Neural crest cell (in vitro differentiated cells): ENCODE measurements at places on chromosomes 11 and 22. TPM values are rescaled to one million over a fixed set of nuclear protein-coding genes. Genes with fewer than 3 reads are reported as not detected.

DNA sequence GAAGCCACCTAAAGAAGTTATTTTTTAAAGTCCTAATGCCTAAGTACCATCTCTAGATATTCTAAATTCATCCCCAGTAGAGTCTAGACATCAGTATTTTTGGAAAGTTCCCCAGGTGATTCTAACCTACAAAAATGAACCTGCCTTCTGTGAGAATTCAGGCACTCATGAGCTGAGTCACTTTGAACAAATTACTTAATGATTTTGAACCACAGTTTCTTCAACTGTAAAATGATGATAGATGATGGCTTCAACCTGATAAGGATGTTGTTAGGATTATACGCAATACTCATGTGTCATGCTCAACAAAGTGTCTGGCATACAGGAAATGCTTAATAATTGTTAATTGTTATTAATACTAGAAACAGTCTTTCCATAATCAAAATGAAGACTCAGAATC lies 82.8 kb upstream of the OR5AK2 start:
- DNase-seq: no peak

DNA sequence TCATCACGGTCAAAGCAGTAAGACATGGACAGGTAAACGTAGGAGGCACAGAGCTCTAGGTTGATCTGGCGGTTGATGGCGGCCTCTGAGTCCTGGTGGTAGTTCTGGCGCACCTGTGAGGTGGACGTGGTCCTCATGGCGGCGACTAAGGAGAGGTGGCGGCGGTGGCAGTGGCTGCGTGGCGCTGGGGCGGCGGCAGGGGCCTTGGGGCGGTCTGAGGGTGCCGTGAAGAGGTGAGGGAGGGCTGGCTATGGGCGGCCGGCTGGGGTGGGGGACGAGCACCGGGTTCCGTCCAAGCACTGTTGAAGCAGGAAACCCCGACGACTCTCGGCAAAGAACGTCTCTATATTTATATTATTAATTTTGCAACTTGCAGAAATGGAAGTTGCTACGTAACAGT lies 85.6 kb downstream of the RSF1 start:
- no peak for DNase-seq

- no peak for DNase-seq
Measured at GRCh38 chr11:100229086-100229485, 458.0 kb upstream of the ARHGAP42 start.

- no peak for DNase-seq
Measured at GRCh38 chr22:46131151-46131587, 19.2 kb upstream of the PPARA start.

GRCh38 chr22:17548756-17549035 lies 14.6 kb upstream of the SLC25A18 start:
- no peak for DNase-seq

DNA sequence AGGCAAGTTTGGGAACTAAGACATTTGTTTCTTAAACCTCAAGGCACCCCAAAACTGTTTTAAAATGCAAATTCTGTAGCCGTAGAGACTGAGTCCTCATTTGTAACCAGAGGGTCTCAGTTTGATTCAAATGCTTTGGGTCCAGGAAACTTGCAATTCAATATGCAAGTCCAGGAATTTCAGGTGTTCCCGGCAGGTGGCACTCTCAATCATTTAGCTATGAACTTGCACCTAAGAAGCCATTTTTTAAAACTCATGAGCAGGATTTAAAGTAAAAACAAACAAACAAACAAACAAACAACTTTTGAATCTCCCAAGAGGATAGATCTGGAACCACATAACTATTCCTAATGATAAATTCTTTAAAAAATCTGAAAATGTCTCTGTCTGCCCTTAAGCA lies 8.7 kb upstream of the ABTB2 start:
- DNase-seq: no peak

DNA sequence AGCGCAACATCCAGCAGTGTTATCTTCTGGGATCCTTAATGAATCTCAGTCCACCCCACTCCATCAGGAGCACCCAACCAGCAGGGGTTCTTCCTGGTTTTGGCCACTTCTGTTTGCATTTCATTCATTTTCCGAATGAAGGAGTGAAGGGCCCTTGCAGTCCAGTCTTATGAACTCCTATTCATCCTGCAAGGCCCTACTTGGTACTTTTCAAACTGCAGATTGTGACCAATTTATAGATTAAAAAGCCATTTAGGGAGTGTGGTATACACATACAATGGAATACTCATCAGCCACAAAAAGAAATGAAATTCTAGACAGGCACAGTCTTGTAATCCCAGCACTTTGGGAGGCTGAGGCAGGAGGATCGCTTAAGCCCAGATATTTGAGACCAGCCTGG lies 10.2 kb upstream of the MN1 start:
- no peak for DNase-seq

GRCh38 chr11:75272391-75272790 lies 31.8 kb downstream of the TPBGL start:
- no peak for DNase-seq

DNA sequence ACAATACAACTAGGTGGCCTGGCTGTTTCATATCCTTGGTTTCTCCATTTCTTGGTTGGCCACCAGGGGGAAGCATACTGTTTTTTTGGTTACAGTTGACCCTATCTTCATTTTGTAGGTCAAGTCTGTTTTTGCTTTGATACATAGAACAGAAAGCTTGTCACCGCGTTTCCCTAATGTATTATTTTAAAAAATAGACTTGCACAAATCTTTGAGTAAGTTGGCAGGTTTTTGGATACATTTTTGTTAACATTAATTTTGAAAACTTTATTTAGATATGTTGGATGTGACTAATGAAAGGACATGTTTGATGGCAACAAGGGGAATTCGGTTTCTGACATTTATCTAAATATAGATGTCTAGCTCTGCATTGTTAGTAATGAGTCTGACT lies 3.0 kb downstream of the NCR3LG1 start:
- peak; percentile 72 for DNase-seq

GRCh38 chr22:30027169-30027568 lies 53.1 kb upstream of the HORMAD2 start:
- DNase-seq: no peak

GRCh38 chr22:31441652-31442051 lies 42.2 kb downstream of the DRG1 start:
- no peak for DNase-seq

The CENATAC gene
- total RNA-seq: 32.5 and 35.1 TPM in 2 replicates

The P2RY6 gene
- total RNA-seq: not detected in 2 replicates

The CDKN1C gene
- 78.3 and 80.0 TPM in 2 replicates for total RNA-seq

The LRRC10B gene
- 2.8 and 2.9 TPM in 2 replicates for total RNA-seq
